ENCODE measurements at places on chromosomes 1 and 21. TPM values are rescaled to one million over a fixed set of nuclear protein-coding genes. Genes with fewer than 3 reads are reported as not detected.

DNA sequence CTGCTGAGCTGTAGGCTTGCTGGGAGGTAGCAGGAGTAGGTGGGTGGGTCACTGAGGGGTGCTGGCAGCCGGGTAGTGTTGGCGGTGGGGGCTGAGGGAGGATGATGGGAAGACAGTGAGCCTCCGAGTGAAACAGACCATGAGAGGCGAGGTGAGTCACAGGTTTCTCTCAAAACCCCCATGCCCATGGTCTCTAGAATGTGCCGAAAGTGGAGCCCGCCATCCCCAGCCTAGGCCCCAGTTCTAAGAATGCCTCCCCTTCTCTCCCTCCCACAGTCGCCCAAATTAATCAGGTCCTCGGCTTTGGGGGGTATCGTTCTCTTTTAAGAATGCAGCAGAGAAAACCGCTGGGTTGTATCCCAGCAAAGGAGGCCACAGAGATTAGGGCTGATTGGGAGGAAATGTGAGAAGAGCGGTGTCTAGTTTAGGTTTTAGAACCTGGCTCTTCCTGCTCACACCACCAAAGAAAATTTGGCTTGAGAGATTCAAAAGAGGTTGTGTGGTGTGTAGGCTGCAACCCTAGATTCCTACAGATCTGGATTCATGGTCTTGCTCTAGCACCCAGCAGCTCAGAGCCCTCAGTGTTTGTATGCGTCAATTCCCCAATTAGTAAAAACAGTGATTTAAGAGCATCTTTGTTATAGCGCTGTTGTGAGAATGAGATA, 27.7 kb upstream of the IL19 start:
- DNase-seq = no peak
- no peaks in the 10 kb centered on the region for H3K27me3 ChIP-seq
- H3K4me3 ChIP-seq = no peak overlapping the region
- peaks cover 9% of the 10 kb centered on the region for H3K4me1 ChIP-seq
- no peak overlapping the region for H3K27ac ChIP-seq
- H3K36me3 ChIP-seq = peaks cover 18% of the 10 kb centered on the region

GRCh38 chr1:115833856-115834255, 7.1 kb downstream of the NHLH2 start:
- H3K27me3 ChIP-seq = no peaks in the 10 kb centered on the region
- H3K27ac ChIP-seq = no peak overlapping the region
- no peaks in the 10 kb centered on the region for H3K36me3 ChIP-seq
- peaks cover 8% of the 10 kb centered on the region for H3K4me1 ChIP-seq

Gene IL12RB2
- not detected for total RNA-seq

DNA sequence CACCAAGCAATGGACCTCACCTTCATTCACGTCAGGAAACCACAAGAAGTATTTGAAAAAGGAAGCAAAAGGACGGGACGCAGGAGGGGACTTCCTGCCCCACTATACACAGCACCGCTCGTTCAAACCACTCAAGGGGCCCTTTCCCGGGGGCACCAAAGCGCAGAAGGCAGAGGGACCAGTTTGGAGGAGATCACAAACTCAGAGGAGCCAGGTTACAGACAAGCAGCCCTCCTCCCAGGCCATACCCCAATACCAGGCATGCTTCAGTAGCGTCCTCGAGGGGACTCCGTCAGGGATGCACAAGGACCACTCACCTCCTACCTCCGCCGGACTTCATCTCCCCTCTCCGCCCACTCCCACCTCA, 685 bp downstream of the CRTC2 start:
- H3K36me3 ChIP-seq = peaks cover 60% of the 10 kb centered on the region
- DNase-seq = peak; percentile 17
- no peaks in the 10 kb centered on the region for H3K27me3 ChIP-seq

Gene WDR64
- total RNA-seq = not detected

- H3K4me1 ChIP-seq = no peaks in the 10 kb centered on the region
- peak; percentile 74 for DNase-seq
- no peaks in the 10 kb centered on the region for H3K36me3 ChIP-seq
- no peak overlapping the region for H3K27ac ChIP-seq
- no peaks in the 10 kb centered on the region for H3K27me3 ChIP-seq
- no peak overlapping the region for H3K4me3 ChIP-seq
Observed at GRCh38 chr1:92567211-92567868, 80.6 kb upstream of the GFI1 start.

DNA sequence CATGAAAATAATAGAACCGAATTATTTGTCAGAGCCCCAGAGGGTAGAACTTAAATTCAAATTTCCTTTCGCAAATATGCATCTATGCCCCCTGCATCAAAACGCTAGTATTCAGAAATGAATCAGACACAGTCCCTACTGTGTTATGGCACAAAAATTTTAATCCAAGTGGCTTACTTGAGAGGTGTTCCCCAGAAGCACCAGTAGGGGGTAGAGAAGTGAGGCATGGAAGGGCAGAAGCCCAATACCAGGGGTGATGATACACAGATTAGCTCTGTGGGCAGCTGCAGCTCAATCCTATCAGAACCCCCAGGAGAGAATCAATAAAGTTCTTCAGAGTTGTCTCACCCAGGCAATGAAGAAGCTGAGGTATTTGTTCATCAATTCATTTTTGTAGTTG, 342.2 kb downstream of the OMA1 start:
- no peak overlapping the region for H3K27ac ChIP-seq
- H3K36me3 ChIP-seq = no peaks in the 10 kb centered on the region
- H3K4me3 ChIP-seq = no peak overlapping the region

Gene HSD3B2
- total RNA-seq = not detected

DNA sequence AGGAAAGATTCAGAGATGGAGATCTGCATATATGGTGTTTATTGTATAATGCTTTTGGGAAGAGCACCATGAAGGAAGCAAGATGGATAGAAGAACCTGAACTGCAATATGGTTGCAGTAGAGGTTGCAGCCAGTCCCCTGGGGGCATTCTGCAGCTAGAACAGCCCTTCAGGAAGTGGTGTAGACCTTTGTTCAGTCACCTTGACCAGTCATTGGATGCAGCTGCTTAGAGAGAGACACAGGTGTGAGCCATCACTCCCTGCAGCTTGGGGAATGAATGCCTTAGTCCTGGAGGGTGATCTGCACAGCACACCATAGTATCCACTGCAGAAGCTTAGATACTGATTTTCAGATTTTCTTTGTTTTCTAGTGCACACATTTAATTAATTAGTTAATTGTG, 42.3 kb downstream of the NEK7 start:
- no peaks in the 10 kb centered on the region for H3K36me3 ChIP-seq
- H3K27ac ChIP-seq = no peak overlapping the region
- no peak for DNase-seq
- H3K27me3 ChIP-seq = no peaks in the 10 kb centered on the region

DNA sequence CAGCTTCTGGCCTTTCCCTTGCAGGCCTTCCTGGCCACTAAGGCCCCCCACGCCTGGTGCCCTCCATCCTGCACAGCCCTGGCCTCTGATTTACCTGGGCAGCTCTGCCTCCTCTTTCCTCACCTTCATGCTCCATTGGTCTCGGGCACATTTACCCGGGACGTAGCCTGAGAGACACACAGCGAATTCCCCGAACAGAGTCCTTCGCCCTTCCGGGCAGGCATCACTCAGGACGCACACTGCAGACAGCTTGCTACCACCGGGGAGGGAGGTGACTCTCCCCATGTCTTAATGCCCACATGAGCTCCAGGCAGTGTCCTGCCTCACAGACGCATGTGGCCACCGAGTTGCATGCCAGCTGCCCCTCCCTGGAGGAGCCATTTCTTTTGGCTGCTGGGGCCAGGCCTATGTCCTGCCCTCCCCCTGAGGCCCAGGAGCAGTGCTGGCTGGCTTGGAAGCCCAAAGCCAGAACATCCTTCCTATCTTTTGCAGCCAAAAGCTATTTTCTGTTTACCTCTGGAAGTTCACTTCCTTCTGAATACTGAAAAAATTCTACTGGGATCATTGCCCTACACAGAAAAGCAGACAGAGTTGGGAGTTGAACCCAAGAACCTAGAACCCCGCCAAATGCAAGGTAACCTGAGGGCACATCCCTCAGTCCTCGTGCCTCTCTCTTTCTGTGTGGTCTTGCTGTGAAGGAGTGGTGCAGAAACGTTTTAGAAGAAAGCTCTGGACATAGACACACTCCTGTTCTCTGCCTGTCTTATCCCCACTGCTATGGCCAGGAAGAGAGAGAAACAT, 209.5 kb downstream of the TOMM20 start:
- H3K27ac ChIP-seq = no peak overlapping the region

- no peaks in the 10 kb centered on the region for H3K4me1 ChIP-seq
- DNase-seq = no peak
- no peaks in the 10 kb centered on the region for H3K27me3 ChIP-seq
- H3K27ac ChIP-seq = no peak overlapping the region
- no peaks in the 10 kb centered on the region for H3K36me3 ChIP-seq
Observed at GRCh38 chr1:40652979-40653378, 12.5 kb downstream of the RIMS3 start.

- no peak overlapping the region for H3K27ac ChIP-seq
- H3K27me3 ChIP-seq = no peaks in the 10 kb centered on the region
- peaks cover 14% of the 10 kb centered on the region for H3K4me1 ChIP-seq
Observed at GRCh38 chr1:211519602-211520001, 27.6 kb upstream of the RD3 start.

- no peaks in the 10 kb centered on the region for H3K27me3 ChIP-seq
- DNase-seq = peak; percentile 62
- H3K4me1 ChIP-seq = peaks cover 27% of the 10 kb centered on the region
- no peak overlapping the region for H3K4me3 ChIP-seq
Observed at GRCh38 chr1:116504308-116505156, 66.3 kb downstream of the CD58 start.

DNA sequence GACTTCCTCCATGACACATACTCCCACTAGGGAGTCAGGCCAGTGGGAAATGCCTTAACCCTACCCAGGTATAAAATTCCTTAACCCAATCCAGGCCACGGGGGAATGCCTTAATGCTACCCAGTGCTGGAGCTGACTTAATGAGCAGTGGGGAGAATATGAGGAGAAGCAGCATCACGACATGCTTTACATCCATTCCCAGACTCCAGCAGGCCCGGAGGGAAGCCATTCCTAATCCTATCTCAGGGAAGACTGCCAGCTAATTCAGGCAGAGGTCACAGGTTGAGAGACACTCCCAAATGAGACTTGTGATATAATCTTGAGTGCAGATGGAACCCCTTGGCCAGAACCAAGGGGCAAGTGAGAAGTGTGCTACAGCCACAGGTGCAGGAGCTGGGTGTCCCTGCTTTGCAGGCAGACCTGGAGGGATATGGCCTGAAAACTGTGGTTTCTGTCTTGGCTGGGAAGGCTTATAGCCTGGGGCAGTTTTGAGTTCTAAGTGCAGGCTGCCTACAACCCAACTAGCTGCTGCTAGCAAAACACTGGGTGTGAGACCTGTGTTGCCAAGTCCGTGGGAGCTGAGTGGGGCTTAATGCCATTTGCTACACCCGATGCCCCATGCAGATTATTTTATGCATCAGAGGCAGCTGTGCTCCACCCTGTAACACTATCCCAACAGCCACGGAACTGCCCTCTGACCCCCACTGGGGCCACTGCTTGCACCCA, 45.1 kb upstream of the GUCA2A start:
- peaks cover 22% of the 10 kb centered on the region for H3K4me1 ChIP-seq
- H3K4me3 ChIP-seq = no peak overlapping the region
- peaks cover 8% of the 10 kb centered on the region for H3K36me3 ChIP-seq
- H3K27ac ChIP-seq = no peak overlapping the region

GRCh38 chr1:23403038-23403336, 21.6 kb downstream of the TCEA3 start:
- no peaks in the 10 kb centered on the region for H3K27me3 ChIP-seq
- peak; percentile 81 for DNase-seq
- peak overlapping the region; percentile 63 for H3K4me3 ChIP-seq
- peak overlapping the region; percentile 64 for H3K27ac ChIP-seq

GRCh38 chr21:42555756-42556438, 42.2 kb downstream of the SLC37A1 start:
- H3K4me1 ChIP-seq = no peaks in the 10 kb centered on the region
- peaks cover 6% of the 10 kb centered on the region for H3K36me3 ChIP-seq
- H3K27me3 ChIP-seq = no peaks in the 10 kb centered on the region

Gene ADAMTS4
- total RNA-seq = not detected

Gene TNN
- total RNA-seq = not detected

Gene UBR4
- 181 TPM for total RNA-seq

Gene CR2
- not detected for total RNA-seq

Gene GCSAML
- total RNA-seq = not detected

DNA sequence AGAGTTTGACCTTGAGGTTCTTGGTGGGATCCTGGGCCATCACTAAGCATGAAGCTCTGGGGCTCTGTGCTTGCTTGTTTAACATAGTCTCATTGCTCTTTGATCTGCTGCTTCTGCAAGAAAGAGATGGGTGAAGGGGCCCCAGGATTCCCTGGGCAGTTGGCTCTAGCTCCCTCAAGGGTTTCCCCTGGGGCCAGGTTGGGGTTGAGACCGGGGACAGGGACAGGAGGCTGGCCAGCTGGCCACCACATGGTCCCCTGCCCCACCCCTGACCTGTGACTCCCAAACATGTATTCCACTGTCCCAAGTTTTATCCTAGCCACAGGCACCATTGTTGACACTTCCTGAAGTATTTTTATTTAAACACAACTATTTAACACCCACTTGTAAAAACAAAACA, 69.5 kb downstream of the FHAD1 start:
- H3K4me1 ChIP-seq = no peaks in the 10 kb centered on the region
- H3K4me3 ChIP-seq = no peak overlapping the region
- no peak for DNase-seq
- no peaks in the 10 kb centered on the region for H3K36me3 ChIP-seq
- H3K27me3 ChIP-seq = peaks cover 10% of the 10 kb centered on the region
- no peak overlapping the region for H3K27ac ChIP-seq

DNA sequence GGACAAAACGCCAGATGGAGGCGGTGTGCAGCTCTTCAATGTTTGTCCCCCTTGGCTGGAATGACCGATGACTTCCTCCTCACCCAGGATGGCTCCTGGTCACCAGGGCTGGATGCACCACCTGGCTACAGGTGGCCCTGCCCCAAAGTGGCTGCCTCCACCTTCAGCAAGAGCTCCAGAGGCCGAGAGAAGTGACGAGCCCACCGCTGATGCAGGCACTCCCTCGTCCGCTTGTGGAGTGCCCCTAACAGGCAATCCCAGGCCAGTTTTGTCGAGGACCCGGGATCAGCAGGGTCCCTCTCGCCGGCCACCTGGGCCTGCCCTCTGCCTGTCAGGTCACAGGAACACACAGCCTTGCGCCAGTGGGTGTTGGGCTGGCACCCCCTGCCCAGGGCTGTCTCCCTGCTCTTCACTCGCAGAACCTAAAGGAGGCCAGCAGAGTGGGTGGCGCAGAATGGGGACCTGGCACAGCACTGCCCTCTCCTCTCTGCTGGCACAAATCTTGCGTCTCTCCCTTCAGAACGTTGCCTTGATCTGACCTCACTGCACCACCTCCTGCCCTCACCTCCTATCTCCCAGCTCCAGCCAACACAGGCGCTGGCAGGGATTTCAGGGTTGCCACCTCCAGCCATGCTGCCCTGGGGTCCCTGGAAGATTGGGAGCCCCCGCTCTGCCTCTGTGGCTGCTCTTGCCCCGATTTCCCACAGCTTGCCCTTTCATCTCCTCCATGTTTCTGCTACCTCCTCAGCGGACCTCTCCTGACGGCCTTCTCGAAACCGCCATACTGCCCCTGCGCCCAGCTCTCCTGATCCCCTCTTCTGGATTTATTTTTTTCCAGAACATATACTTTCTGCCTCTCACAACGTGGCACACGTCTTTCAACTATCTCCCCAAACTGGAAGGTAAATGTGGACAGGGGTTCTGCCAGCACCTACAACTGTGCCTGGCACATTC, 38.6 kb downstream of the SLC45A1 start:
- peaks cover 5% of the 10 kb centered on the region for H3K4me1 ChIP-seq
- H3K4me3 ChIP-seq = no peak overlapping the region
- peak overlapping the region; percentile 71 for H3K27ac ChIP-seq
- DNase-seq = no peak
- peaks cover 80% of the 10 kb centered on the region for H3K36me3 ChIP-seq

All from MCF 10A (cell line).